ENCODE measurements at places on chromosomes 12 and 14.

DNA sequence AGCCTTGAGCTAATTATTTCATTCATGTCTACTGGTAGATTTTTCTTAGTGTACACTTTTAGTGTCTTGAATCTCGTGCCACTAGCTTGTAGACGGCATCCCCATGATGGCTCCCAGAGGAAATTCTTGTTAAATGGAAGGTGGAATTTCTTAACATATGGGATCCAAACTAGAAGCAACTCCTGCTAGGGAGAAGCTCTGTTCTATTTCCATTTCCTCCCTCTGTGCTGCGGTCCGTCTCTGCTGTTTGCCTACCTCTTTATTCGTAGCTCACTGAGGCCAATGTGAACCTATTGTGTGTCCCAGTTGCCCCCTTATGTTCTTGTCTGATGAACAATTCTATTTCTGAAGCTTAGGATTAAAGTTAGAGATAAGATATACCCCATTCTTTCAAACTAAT is 588 bp downstream of the PIK3C2G start:
- no peak for DNase-seq

- DNase-seq: peak; percentile 81
Measured at GRCh38 chr14:106605548-106606448, 1079.4 kb downstream of the TMEM121 start.

- DNase-seq: no peak
Measured at GRCh38 chr12:1851151-1851701, 30.9 kb downstream of the LRTM2 start.

DNA sequence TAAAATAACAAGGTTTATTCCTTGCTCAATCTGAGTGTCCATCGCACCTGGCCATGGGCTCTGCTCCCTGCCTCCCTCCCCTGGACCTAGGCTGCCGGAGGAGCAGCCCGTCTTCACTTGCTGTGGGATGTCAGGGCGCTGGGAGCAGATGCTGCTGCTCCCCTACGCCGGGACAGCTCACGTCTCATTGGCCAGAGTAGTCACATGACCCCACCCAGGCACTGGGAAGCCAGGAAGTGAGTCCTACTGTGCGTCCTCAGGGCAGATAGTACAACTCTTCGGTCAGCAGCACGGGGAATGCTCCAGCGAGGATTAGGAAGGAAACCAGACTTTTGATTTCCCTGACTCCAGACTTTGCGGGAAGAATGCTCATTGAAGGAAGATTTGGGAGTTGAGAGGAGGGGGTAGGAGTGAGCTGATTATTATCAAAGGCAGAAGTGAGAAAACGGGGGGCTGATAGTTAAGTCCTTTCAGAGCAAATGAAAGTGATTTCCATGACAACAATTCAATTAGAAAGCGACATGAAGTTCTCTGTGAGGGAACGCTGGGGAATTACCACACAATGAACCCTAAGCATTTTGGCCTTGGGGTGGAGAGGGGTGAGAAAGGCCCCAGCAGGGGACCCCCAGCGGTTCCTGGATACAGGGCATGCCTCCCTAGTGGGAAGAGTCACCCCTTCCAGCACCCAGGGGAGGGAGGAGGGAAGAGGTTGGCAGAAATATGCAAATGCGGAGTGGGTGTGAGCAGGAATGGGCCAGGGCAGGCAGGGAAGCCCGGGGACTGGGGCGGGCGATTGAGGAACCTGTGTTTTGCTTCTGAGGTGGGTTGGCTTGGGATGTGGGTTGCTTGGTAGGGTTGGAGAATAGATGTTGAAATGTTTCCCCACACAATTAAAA is 215.5 kb downstream of the AACS start:
- no peak for DNase-seq

GRCh38 chr12:2118061-2118460 is 65.3 kb downstream of the CACNA1C start:
- no peak for DNase-seq
